ENCODE measurements at places on chromosomes 12 and 14.

DNA sequence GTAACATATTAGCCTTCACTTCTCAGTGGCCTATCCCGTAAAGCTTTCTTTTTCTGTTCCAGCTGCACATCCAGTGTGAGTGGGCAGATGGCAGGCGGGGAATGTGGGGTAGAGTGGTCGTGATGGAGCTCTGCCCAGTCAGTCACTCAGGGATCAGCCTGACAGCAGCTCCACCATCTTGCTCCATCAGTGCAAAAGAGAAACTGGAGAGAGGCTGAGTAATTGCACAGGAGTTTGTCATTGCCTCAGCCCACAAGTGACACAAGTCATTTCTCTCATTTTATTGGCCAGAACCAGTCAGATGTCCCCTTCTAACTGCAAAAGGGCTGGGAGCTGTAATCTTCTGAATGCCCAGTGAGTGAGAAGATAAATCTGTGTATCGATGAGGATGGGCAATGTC is 66.5 kb downstream of the ATP23 start:
- no peak for DNase-seq

DNA sequence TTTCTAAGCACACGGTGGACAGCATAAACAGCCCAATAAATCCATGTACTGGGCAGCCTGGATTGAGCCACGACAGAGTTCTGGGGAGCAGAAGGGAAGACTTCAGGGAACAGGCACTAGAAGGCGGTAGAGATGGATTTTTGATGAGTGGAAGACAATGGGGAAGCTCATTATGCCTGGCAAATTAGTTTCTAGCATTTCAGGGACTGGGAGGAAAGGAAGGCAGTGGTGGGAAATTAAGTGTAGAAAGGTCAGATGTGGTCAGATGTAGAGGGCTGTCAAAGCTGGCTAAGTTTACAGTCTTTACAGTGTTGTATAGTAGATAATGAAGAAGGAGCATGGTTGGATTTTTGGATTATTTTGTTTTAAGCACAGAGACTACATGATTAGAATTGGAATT is 9.2 kb downstream of the EGLN3 start:
- DNase-seq, result no peak

DNA sequence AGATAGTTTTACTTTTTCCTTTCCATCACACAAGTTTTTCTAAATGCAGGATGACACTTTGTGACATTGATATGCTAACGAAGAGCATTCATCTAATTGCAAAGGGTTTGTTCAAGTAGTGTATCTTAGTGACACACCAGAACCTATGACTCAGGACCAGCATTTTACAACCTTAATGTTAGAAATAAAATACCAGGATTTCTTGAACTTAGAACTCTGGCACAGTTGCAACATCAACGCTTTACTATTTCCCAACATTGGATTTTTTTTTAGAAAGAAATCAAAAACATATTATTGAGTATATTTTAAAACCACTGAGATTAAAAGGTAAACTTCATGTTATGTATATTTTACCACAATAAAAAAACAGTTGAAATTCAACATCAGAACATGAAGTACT is 17.9 kb upstream of the PLEKHG6 start:
- no peak for DNase-seq

- no peak for DNase-seq
Observed at GRCh38 chr12:19842116-19842515, 402.8 kb downstream of the AEBP2 start.

DNA sequence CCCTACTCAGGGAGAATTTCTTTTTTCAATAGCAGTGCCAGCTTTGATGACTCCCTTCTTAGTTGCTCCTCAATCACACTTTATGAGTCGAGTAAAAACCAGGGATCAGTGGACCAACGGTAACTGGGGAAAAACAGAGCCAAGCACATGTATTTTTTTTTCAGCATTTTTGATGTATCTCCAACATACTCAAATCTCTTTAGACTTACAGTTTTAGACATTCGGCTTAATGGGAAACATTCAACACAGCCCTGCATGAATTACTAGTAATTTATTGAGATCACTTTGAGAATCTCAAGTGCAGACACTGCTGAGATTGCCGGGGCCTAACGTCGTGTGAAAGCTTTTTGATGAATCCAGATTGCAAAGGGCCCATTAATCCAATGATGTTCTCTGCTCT is 306.7 kb downstream of the NUAK1 start:
- DNase-seq, result no peak

GRCh38 chr14:71693381-71693780 is 238.8 kb upstream of the RGS6 start:
- no peak for DNase-seq

- DNase-seq, result no peak
Observed at GRCh38 chr12:28681980-28682379, 467.1 kb upstream of the FAR2 start.

DNA sequence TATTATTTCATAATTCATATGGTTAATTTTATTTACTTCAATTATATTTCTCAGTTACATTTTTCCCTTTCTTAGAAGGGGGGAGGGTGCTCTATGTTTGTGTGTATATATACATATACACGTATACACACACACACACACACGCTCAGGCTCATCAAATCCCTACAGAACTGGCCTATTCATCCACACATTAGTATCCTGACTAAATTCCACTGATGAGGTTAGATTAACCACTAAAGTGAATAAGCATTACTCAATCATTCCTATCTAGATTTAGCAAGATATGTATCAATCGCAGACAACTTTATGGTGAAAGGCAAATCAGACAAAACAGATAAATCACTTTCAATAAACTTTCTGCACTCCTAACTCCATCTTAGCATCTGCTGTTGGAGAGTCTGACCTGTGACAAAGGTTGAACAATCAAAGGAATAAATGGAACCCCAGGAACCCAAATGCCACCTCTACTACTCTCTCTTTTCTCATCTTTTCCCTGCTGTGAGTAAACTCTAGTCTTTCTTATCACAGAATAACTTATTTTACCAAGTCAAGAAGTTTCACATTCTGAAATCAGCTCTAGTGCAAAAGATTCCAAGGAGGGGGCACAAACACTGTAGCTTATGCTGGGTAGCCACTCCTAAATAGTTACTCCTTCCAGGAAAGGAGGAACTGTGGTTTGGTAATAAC is 67.6 kb downstream of the RALGAPA1 start:
- DNase-seq, result no peak

- no peak for DNase-seq
Observed at GRCh38 chr14:33580231-33580749, 370.6 kb downstream of the EGLN3 start.

DNA sequence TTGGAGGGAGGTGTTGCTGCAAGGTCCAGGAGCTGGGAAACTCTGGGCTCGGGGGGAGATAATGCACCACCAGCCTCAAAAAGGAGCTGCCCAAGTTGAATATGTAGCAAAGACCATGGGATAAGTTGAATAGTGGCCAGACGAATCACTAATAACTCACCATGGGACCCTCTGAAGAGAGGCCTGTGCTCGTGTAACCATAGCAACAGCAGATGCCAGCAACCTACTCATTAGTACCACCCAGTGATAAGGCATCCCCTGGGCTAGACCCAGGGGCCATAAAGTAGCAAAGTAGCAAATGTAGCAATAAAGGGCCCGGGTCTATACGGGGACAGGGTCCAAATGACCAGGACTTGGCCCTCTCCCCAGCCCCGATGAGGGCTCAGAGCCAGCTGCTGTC is 328.0 kb downstream of the DPF3 start:
- DNase-seq, result no peak

DNA sequence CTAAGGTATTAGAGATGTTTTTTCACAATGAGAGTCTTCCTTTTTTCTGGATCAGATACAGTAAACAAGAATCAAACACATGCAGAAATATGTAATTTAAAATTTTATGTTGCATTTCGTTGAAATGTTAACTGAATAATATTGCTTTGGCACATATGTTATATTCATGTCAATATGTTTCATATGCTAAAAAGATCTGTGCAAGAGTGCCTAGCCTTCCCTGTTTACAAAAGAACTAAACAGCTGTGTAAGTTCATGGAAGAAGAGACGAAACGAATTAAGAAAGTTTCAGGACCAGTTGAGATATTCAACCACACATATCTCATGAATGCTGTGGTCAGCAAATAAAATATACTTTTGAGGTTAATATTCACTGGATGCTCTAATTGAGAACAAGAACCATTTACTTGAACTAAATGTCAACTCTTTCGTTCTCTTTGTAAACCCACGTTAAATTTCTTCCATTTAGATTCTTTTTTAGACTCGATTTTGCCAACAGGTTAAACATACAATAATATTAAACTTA is 289.5 kb downstream of the FOXG1 start:
- DNase-seq, result no peak

DNA sequence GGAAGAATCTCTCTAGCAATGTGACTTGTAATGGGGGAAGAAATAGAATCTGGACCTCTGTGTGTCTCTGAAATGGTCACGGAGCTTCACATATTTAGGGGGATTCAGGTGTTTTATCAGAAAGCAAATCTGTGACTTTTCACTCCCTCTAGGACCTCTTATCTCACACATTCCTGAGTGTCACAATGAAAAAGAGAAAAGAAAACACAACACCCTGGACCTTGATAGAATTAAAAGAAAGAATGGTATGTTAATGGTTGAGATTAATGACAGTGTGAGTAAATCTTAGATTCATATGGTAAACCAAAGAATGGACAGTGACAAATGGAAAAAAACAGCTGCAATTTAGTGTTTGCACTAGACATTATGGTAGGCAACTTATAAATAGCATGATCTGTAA is 68.5 kb downstream of the PKP2 start:
- DNase-seq, result no peak

DNA sequence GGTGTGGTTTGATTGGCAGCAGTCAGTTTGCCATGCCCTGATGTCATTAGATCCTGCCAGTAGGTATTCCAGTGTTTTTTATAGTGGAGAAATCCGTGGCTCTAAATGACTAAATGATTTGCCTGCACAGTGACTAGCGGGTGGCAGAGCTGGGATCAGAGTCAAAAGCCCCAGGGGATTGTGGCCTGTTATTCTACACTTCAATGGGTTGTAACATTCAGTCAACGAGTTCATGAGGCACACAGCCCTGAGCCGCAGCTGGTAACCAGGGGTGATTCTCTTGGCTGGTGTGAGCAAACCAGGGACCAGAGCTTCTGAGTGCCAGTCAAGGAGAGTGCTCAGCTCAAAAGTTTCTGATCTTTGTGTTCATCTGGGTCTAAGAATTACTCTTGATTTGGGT is 1.8 kb downstream of the MYH6 start:
- peak; percentile 60 for DNase-seq

- no peak for DNase-seq
Observed at GRCh38 chr12:54654926-54655325, 6.8 kb upstream of the DCD start.

GRCh38 chr12:41189395-41190251 is 1.5 kb downstream of the PDZRN4 start:
- DNase-seq, result no peak

GRCh38 chr12:91361864-91362263 is 179.2 kb upstream of the DCN start:
- DNase-seq, result no peak
